ENCODE measurements at places on chromosomes 1 and 21. TPM values are rescaled to one million over a fixed set of nuclear protein-coding genes. Genes with fewer than 3 reads are reported as not detected.

GRCh38 chr1:201493757-201494617, 12.9 kb downstream of the CSRP1 start:
- no peak for DNase-seq

- no peak for DNase-seq
Measured at GRCh38 chr1:186899977-186900376, 71.2 kb downstream of the PLA2G4A start.

Gene NUAK2
- 10.4 TPM for total RNA-seq

Gene OR2AK2
- total RNA-seq, result 0.35 TPM

Gene RHOU
- total RNA-seq, result 3.7 TPM

All from GM23338 (cell line).